Ovary (tissue), 10 donors: ENCODE measurements at places on chromosomes 7 and 10. TPM values are rescaled to one million over a fixed set of nuclear protein-coding genes. Genes with fewer than 3 reads are reported as not detected.
A peak's percentile ranks its signal among the peaks of the same experiment; 100 is the strongest.

The METTL27 gene
- total RNA-seq, result 25.6 TPM

The SMKR1 gene
- total RNA-seq, result 3.2 TPM

The ZNF853 gene
- 25.9 TPM for total RNA-seq

DNA sequence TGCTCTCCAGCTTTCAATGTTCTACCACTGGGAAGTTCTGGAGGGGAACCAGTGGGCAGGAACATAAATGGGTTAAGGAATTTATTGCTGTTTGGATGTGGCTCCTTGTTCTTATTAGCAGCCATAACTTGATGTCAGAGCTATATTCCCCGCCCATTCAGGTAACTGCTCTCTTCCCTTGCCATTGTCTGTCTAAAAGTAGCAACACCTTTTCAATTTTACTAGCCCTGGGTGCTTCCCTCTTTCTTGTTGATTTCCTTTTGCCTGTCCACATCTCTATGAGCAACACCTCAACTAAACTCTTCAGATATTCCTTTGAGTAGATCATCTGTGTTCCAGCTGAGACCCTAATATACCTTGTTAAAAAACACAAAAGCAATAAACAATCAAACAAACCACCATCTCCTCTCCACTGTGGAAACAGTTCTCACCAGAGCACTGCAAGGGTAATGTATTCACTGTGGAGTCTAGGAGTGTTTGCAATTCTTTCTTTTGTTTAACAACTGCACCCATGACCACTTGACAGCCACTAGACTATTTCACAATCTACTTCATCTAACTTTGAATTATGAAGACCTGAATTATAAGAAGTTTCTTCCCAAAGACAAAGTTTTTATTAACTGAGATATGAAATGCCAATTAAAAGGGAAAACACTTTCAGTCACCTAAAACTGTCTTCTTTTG, 436.7 kb downstream of the IPMK start:
- H3K4me1 ChIP-seq, result no peaks in the 10 kb centered on the region
- H3K27me3 ChIP-seq, result no peaks in the 10 kb centered on the region
- H3K27ac ChIP-seq, result no peak overlapping the region
- H3K36me3 ChIP-seq, result no peaks in the 10 kb centered on the region

GRCh38 chr10:62814756-62815380, 1.3 kb downstream of the EGR2 start:
- H3K4me1 ChIP-seq, result peaks cover 18% of the 10 kb centered on the region
- no peaks in the 10 kb centered on the region for H3K27me3 ChIP-seq
- H3K27ac ChIP-seq, result no peak overlapping the region
- H3K4me3 ChIP-seq, result peak overlapping the region; percentile 81

GRCh38 chr7:133625046-133625445, 372.2 kb downstream of the EXOC4 start:
- DNase-seq, result no peak
- no peak overlapping the region for H3K27ac ChIP-seq
- no peaks in the 10 kb centered on the region for H3K4me1 ChIP-seq
- no peaks in the 10 kb centered on the region for H3K27me3 ChIP-seq

DNA sequence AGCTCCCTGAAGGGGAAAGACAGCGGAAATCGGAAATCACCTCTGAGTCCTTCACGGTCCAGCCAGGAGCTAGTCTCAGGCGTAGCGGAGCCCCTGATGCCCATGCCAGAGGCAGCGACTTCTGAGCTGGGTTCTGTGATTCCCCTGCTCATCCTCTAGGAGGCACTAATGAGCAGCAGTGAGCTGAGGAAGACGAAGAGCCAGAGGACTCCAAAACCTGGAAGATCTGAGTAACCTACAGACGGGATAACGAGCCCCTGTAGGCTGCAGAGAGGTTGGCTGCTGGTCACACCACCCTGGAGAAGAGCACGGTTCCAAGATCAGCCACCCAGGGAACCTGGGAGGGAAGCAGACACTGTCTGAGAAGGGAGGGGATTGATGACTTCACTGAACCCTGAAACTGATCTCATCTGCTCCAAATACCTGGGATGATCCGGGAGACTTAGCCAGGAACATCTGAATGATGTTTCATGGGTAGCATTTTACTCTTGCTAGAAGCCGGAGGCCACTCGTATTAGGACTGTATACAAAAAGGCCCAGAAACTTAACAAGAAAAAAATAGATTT, 304.1 kb downstream of the PAXIP1 start:
- no peak for DNase-seq
- no peaks in the 10 kb centered on the region for H3K27me3 ChIP-seq
- H3K4me3 ChIP-seq, result no peak overlapping the region
- no peak overlapping the region for H3K27ac ChIP-seq
- no peaks in the 10 kb centered on the region for H3K4me1 ChIP-seq

- H3K27me3 ChIP-seq, result no peaks in the 10 kb centered on the region
- peak overlapping the region; percentile 22 for H3K27ac ChIP-seq
- no peak overlapping the region for H3K4me3 ChIP-seq
- peaks cover 52% of the 10 kb centered on the region for H3K4me1 ChIP-seq
- H3K36me3 ChIP-seq, result no peaks in the 10 kb centered on the region
These were observed 95.4 kb downstream of the FAM53B start for GRCh38 chr10:124648738-124649137.

- H3K27me3 ChIP-seq, result no peaks in the 10 kb centered on the region
- no peaks in the 10 kb centered on the region for H3K36me3 ChIP-seq
- H3K4me1 ChIP-seq, result no peaks in the 10 kb centered on the region
- H3K4me3 ChIP-seq, result no peak overlapping the region
- DNase-seq, result peak; percentile 49
These were observed 7.2 kb downstream of the CPXM2 start for GRCh38 chr10:123884351-123884906.

DNA sequence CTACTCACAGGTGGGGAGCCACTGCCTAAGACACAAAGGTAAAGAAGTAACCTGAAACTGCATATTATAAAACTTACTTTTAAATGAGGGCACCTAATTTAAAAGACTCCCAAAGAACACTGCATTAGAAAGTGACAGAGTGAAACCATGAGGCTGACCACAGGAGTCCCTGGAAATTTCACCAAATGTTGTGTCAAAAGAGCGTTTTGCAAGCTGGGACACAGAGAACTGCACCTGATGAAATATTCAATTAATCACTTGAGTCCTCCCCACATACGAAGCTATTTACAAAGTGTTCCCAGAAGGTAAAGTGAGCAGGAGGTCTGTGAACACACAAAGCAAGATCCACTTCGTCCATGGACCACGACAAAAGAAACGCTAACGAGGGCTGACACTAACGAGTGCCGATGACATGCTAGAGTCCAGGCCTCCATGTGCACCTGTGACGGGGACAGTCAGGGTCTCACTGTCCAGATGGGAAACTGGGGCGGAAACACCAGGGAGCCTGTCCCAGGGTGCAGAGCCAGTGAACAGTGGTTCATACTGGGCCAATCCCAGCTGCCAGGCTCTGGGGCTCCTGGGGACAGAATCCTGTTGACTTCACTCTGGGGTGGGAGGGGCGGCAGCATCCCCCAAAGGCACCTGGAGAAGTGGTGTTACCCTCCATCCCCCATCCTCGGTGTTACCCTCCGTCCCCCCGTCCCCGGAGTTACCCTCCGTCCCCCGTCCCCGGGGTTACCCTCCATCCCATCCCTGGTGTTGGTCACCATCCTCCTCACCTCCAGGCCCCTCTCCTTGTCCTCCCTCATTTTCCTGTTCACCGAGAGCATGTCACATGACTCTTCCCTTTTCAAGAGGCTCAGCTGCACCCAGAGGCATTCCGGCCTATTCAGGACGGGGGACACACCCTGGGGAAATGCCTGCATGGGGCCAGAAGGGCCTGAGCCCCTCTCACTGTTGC, 63.4 kb downstream of the DIP2C start:
- no peaks in the 10 kb centered on the region for H3K27me3 ChIP-seq
- no peaks in the 10 kb centered on the region for H3K36me3 ChIP-seq
- peaks cover 23% of the 10 kb centered on the region for H3K4me1 ChIP-seq
- H3K4me3 ChIP-seq, result no peak overlapping the region
- no peak overlapping the region for H3K27ac ChIP-seq
- no peak for DNase-seq

GRCh38 chr7:79244482-79244881, 209.0 kb downstream of the MAGI2 start:
- no peak overlapping the region for H3K4me3 ChIP-seq
- no peak overlapping the region for H3K27ac ChIP-seq
- peaks cover 2% of the 10 kb centered on the region for H3K4me1 ChIP-seq
- no peaks in the 10 kb centered on the region for H3K27me3 ChIP-seq

- H3K4me3 ChIP-seq, result no peak overlapping the region
- no peak overlapping the region for H3K27ac ChIP-seq
- peak; percentile 19 for DNase-seq
- H3K36me3 ChIP-seq, result no peaks in the 10 kb centered on the region
- no peaks in the 10 kb centered on the region for H3K27me3 ChIP-seq
These were observed 77.9 kb downstream of the SNX10 start for GRCh38 chr7:26369593-26369992.

DNA sequence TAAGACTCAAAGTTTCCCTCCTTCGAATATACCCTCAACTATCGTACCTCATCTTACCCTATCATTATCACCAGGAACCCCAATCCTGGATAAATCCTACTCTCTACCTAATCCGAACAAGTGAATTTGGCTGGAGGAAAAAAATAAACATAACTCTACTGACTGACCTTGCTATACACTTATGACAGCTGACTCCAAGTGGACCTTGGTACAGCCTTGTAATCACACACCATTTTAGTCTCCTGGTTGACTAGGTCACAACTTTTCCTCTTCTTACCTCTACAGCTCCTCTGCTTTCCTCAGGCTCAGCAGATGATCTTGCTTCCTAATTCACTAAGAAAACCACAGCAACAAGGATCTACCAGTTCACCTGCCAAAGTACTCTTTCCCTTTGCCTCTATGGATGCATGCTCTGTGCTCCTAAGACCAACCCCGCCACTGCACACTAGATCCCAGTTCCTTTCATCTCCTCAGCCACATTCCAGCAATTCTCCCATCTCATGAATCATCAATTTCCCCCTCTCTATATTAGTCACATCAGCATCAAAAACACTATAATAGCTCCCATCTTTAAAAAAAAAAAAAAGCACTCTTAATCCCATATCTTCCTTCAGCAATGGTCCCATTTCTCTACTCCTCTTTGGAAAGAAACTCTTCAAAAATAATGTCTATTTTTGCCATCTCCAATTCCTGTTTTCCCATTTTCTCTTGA, 35.5 kb downstream of the COA1 start:
- H3K27ac ChIP-seq, result no peak overlapping the region
- H3K4me1 ChIP-seq, result peaks cover 6% of the 10 kb centered on the region
- DNase-seq, result no peak

- H3K27ac ChIP-seq, result no peak overlapping the region
- H3K27me3 ChIP-seq, result no peaks in the 10 kb centered on the region
- peaks cover 9% of the 10 kb centered on the region for H3K4me1 ChIP-seq
- no peaks in the 10 kb centered on the region for H3K36me3 ChIP-seq
- no peak overlapping the region for H3K4me3 ChIP-seq
These were observed 152.6 kb upstream of the KLF14 start for GRCh38 chr7:130886438-130887135.

GRCh38 chr7:116030651-116031276, at the start of gene TFEC:
Gene TFEC (minus strand): TSS chr7:116030763. CDS start chr7:115984441, 46,322 bp downstream.
- DNase-seq, result no peak
- H3K4me3 ChIP-seq, result no peak within 1 kb of the TSS
- H3K27me3 ChIP-seq, result no peaks in the 10 kb centered on the region
- H3K4me1 ChIP-seq, result no peaks in the 10 kb centered on the region
- no peak within 1 kb of the TSS for H3K27ac ChIP-seq

- H3K27me3 ChIP-seq, result no peaks in the 10 kb centered on the region
- no peak overlapping the region for H3K4me3 ChIP-seq
- no peaks in the 10 kb centered on the region for H3K36me3 ChIP-seq
- no peak for DNase-seq
These were observed 93.1 kb downstream of the CARD11 start for GRCh38 chr7:2950578-2950977.

- H3K27me3 ChIP-seq, result no peaks in the 10 kb centered on the region
- H3K27ac ChIP-seq, result no peak overlapping the region
- peaks cover 2% of the 10 kb centered on the region for H3K4me1 ChIP-seq
- no peaks in the 10 kb centered on the region for H3K36me3 ChIP-seq
- DNase-seq, result no peak
- no peak overlapping the region for H3K4me3 ChIP-seq
These were observed 250.0 kb upstream of the KLF6 start for GRCh38 chr10:4034907-4035598.

- H3K27me3 ChIP-seq, result no peaks in the 10 kb centered on the region
- H3K36me3 ChIP-seq, result no peaks in the 10 kb centered on the region
- no peak overlapping the region for H3K4me3 ChIP-seq
- H3K4me1 ChIP-seq, result no peaks in the 10 kb centered on the region
- DNase-seq, result no peak
These were observed 36.0 kb downstream of the EZH2 start for GRCh38 chr7:148847815-148848734.

DNA sequence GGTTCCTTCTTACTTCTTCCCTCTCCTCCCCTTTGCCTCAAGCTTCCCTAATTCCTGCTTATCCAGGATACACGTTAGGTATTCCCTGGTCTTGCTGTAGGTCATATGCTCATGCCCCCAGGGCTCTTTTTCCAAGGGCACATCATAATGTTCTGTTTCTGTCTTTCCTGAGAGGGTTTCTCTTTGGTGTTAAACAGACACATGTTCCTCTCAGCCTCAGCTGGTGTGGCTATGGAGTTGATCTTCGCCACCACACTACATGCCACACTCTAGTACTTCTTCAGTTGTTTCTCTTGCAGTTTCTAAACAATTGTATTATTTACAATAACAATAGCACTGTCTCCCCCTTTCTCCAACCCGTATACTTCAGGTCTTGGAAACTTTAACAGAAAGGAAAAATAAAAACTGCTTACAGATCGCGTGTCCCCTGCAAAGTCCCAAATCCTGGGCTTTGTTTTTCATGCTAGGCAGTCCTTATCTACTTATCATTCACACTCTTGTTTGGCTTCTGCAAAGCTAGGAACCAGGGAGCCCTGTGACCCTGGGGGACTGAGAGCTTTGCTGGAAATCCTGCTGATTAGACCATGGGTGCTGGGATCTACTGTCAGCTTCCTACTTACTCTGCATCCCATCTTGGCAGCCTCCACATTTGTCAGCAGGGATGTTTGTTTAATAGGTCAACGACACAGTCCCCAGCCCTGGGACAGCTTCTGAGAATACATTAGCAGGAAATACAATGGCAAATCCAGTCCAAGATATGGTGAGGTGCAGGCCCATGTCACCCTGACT, 193.9 kb upstream of the BMPER start:
- H3K4me3 ChIP-seq, result no peak overlapping the region
- H3K4me1 ChIP-seq, result no peaks in the 10 kb centered on the region
- no peaks in the 10 kb centered on the region for H3K27me3 ChIP-seq
- H3K27ac ChIP-seq, result no peak overlapping the region
